ENCODE measurements at places on chromosomes 2 and 18. TPM values are rescaled to one million over a fixed set of nuclear protein-coding genes. Genes with fewer than 3 reads are reported as not detected.
A peak's percentile ranks its signal among the peaks of the same experiment; 100 is the strongest.

- DNase-seq = no peak
- no peaks in the 10 kb centered on the region for H3K36me3 ChIP-seq
- peak within 1 kb of the TSS; percentile 70 for H3K27ac ChIP-seq
- H3K4me1 ChIP-seq = peaks cover 12% of the 10 kb centered on the region
Observed at GRCh38 chr2:187554011-187554703, at the start of gene TFPI. TFPI (minus strand) TSS chr2:187554435; CDS start chr2:187503768, 50,667 bp downstream.

GRCh38 chr2:195820373-195820772 lies 163.3 kb downstream of the SLC39A10 start:
- no peak overlapping the region for H3K4me3 ChIP-seq
- no peaks in the 10 kb centered on the region for H3K27me3 ChIP-seq
- no peaks in the 10 kb centered on the region for H3K4me1 ChIP-seq

Gene NPC1
- 75.1 TPM for total RNA-seq

DNA sequence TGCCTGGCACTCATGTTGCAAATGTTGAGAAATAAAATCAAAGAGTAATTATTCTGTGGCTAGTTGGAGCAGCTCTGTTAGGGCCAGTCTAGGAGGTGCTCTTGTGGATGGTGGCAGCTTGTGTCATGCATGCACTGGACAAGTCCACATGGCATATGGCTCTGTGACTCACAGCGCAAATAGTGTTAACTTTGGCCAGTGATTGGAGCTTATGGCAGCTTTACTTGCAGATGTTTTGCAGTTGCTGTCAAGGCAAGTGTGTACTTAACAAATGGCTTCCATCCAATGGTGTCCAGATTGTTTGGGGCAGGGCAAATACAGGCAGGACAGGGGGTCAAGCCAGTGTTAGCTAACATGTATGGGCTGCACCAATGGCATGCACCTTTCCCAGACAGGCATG lies 26.1 kb upstream of the TMX3 start:
- no peak overlapping the region for H3K4me3 ChIP-seq
- no peak for DNase-seq
- H3K27ac ChIP-seq = no peak overlapping the region

- H3K27ac ChIP-seq = peak overlapping the region; percentile 87
- DNase-seq = no peak
- no peaks in the 10 kb centered on the region for H3K27me3 ChIP-seq
- H3K4me3 ChIP-seq = no peak overlapping the region
- H3K36me3 ChIP-seq = no peaks in the 10 kb centered on the region
- peaks cover 74% of the 10 kb centered on the region for H3K4me1 ChIP-seq
Observed at GRCh38 chr2:105797298-105797819, 52.6 kb downstream of the NCK2 start.

- no peak for DNase-seq
- no peaks in the 10 kb centered on the region for H3K36me3 ChIP-seq
- no peaks in the 10 kb centered on the region for H3K4me1 ChIP-seq
- no peak overlapping the region for H3K4me3 ChIP-seq
- no peak overlapping the region for H3K27ac ChIP-seq
- H3K27me3 ChIP-seq = no peaks in the 10 kb centered on the region
Observed at GRCh38 chr2:121836611-121837010, 81.2 kb downstream of the TSN start.

GRCh38 chr2:33489835-33490431 lies 13.5 kb downstream of the RASGRP3 start:
- no peak for DNase-seq
- no peaks in the 10 kb centered on the region for H3K36me3 ChIP-seq
- peaks cover 70% of the 10 kb centered on the region for H3K4me1 ChIP-seq

DNA sequence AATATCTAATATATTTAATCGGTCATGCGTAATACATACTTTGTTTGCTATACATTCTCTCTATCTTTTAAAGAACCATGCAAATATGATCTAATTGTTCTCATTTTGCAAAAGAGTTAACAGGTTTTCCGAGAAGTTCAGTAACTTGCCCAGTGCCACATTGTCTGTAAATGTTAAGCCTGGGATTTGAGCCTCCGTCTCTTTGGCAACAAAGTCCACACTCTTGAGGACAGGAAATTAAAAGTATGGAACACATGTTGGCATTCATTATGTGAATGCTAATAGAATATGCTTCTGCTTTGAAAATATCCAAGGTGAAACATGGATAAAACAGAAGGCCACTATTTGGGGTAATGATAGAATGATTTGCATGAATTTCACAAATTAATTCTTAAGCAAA lies 85.2 kb downstream of the LRP1B start:
- no peaks in the 10 kb centered on the region for H3K4me1 ChIP-seq
- no peak overlapping the region for H3K27ac ChIP-seq
- H3K4me3 ChIP-seq = no peak overlapping the region
- DNase-seq = no peak

DNA sequence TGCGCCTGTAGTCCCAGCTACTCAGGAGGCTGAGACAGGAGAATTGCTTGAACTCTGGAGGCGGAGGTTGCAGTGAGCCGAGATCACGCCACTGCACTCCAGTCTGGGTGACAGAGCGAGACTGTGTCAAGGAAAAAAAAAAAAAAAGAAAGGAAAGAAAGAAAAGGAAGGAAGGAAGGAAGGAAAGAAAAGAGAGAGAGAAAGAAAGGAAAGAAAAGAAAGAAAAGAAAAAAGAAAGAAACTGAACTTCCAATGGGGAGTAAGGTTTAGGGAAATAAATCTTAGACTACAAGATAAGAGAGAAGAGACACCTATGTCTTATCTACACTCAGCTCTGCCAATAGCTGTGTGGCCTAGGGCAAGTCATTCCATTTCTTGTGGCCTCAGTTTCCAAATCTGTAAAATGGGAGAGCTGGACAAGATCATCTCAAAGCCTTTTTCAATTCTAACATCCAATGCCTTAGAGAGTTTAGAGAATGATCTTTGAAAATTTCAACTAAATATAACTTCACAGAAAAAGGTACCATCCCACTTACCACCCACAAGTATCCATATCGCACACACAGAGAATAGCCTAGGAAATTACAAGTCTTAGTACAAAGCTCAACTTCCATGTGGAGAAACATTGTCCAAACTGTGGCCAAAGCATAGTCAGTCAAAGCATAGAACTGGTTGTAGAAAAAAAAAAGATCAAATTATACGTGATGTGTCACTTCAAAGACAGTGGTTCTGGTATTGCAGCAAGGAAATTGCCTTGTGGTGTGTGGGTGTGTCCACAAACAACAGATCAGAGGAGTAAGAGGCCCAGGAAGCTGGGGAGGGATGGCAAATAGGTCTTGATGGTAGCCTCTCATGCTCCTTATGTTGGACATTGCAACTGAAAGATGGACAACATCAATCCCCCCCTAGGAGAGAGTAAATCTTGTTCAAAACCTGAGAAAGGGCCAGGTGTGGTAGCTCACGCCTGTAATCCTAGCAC lies 42.4 kb downstream of the SLC14A2 start:
- no peak overlapping the region for H3K27ac ChIP-seq
- H3K27me3 ChIP-seq = no peaks in the 10 kb centered on the region
- no peaks in the 10 kb centered on the region for H3K36me3 ChIP-seq
- H3K4me1 ChIP-seq = no peaks in the 10 kb centered on the region
- no peak overlapping the region for H3K4me3 ChIP-seq

Gene UGT1A4
- not detected for total RNA-seq

Gene TIA1
- 133 TPM for total RNA-seq

Gene GLI2
- 1.4 TPM for total RNA-seq

Gene PLCL1
- total RNA-seq = 3.1 TPM

DNA sequence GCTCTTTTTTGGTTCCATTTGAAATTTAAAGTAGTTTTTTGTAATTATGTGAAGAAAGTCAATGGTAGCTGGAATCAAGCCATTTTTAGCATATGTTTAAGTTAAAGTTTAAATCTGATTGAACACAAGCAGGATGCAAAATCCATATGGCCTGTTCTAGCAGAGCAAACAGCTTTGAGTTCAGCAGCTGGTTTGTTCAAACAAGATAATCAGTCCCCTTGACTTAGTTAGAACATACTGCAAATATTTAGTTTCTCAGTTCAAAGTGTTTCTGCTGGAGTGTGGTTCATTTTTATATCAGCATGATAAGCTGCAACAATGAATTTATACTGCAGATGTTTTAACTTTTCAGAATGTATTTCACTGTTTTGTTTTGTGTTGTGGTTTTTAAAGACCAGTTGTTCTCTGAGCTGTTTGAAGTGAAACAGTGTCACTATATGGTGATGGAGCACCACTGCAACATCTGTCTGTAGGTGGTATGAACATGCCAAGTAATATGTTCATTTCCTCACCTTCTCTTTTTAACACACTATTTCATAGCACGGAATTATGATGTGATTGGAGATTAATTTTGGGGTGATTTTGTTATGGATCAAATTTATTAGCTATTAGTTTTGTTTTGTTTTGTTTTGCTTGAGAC lies 125.3 kb downstream of the COL4A4 start:
- no peak overlapping the region for H3K27ac ChIP-seq
- no peak overlapping the region for H3K4me3 ChIP-seq
- no peaks in the 10 kb centered on the region for H3K4me1 ChIP-seq
- H3K27me3 ChIP-seq = no peaks in the 10 kb centered on the region

GRCh38 chr2:11419781-11420180 lies 46.2 kb downstream of the E2F6 start:
- H3K27me3 ChIP-seq = no peaks in the 10 kb centered on the region
- H3K4me3 ChIP-seq = no peak overlapping the region
- no peak for DNase-seq
- peak overlapping the region; percentile 61 for H3K27ac ChIP-seq
- no peaks in the 10 kb centered on the region for H3K36me3 ChIP-seq

DNA sequence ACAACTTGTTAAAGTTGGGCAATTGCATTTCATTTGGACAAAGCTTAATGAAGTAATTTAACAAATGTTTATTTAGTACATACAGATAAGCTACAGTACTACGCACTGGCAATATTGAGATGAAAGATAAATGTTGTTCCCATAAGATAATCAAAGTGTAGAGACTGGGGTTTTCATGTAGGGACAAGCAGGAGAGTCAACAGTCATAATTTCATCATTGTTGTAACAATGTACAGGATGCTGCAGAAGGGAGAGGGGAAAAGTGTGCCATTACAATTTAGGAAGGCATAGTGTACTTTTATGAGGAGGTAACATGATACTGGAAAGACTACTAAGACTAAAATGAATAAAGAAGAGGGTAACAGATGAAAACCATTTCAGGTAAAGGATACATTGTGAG lies 441.6 kb downstream of the ERBB4 start:
- no peak overlapping the region for H3K27ac ChIP-seq
- H3K4me1 ChIP-seq = no peaks in the 10 kb centered on the region
- no peak for DNase-seq
- H3K27me3 ChIP-seq = no peaks in the 10 kb centered on the region
- no peak overlapping the region for H3K4me3 ChIP-seq

Gene TMEM200C
- 0.83 TPM for total RNA-seq

DNA sequence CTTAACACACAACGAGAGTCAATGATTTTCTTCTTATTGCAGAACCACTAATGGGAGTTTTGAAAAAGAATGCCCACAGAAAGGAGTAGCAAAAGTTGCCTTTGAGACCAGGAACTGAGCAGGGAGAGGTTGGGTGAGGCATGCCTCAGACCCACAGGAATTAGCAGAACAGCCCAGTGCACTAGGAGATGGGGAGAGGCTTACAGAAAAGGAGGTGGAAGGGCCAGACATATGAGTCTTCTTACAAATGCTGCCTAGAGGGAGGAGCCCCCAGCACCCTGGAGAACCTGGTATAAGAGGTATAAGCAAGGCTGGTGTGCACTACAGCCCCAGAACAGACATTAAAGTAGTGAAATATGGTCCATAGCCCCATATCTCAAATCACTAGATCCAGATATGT lies 162.0 kb downstream of the DTNA start:
- DNase-seq = no peak
- no peak overlapping the region for H3K4me3 ChIP-seq
- H3K36me3 ChIP-seq = no peaks in the 10 kb centered on the region
- H3K27ac ChIP-seq = no peak overlapping the region
- no peaks in the 10 kb centered on the region for H3K4me1 ChIP-seq

GRCh38 chr2:239788576-239789098 lies 236.5 kb downstream of the NDUFA10 start:
- no peaks in the 10 kb centered on the region for H3K4me1 ChIP-seq
- H3K36me3 ChIP-seq = no peaks in the 10 kb centered on the region
- H3K4me3 ChIP-seq = no peak overlapping the region

DNA sequence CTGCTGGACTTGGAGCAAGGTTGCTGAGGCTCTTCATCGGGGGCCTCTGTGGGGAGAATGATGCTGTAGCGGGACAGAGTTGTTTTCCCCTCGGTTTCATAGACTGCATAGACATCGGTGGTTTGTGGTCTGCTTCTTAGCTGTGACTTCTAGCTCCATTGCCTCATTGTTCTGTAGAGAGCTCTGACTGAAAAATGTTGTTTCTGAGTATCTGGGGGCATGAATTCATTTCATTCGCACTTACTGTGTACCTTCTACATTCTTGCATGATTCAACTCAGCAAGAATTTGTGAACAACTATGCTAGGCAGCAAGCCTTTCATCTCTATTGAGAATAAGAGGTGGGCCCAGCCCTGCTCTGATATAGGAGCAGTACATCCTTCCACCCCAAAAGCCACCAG lies 406.8 kb downstream of the NBAS start:
- no peak for DNase-seq
- no peaks in the 10 kb centered on the region for H3K4me1 ChIP-seq
- H3K27ac ChIP-seq = no peak overlapping the region
- no peaks in the 10 kb centered on the region for H3K36me3 ChIP-seq

GRCh38 chr18:55489034-55489986 lies 98.7 kb downstream of the TCF4 start:
- H3K36me3 ChIP-seq = no peaks in the 10 kb centered on the region
- DNase-seq = no peak
- H3K4me1 ChIP-seq = peaks cover 13% of the 10 kb centered on the region

DNA sequence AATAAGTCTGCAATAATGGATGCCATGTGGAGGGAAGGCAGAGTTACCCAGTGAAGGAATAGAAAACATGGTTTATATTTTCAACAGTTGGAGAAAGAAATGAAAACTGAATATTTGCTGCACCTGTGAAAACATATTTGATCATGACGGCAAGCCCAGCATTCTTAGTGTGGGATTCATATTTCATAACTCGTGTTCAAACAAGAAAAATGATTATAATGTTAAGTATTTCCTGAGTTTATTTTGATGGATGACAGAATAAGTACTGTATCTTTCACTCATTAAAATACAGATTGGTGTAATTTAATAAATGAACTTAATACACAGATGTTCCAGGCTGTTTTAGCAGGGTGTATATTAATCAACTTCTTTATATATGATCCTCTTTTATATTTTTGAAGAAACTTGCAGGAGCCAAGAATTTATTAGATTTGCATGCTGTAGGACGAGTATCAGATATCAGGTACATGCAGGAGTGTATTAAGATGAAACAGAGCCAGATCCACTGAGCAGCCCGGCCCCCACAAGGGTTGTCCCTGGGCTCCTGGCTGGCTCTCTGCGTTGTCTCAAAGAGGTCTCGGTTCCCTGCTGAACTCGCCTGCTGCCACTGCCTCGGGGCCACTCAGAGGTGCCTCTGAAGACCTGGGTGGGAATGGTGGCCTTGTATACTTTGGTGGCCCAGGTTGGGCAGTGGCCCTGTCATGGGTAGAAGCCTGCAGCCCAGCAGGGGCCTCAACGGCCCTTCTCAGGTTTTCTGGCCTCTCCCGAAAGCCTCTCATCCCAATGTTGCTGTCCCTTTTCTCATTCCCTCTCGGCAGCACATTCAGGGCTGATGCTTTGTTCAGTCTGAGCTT lies 95.0 kb upstream of the LDAH start:
- H3K36me3 ChIP-seq = no peaks in the 10 kb centered on the region
- H3K4me3 ChIP-seq = no peak overlapping the region
- H3K27ac ChIP-seq = no peak overlapping the region
- no peaks in the 10 kb centered on the region for H3K27me3 ChIP-seq
- DNase-seq = no peak
- H3K4me1 ChIP-seq = no peaks in the 10 kb centered on the region

Measured in spleen (tissue), 13 donors.